Hepatocyte (in vitro differentiated cells): ENCODE measurements at places on chromosomes 13 and 19. TPM values are rescaled to one million over a fixed set of nuclear protein-coding genes. Genes with fewer than 3 reads are reported as not detected.

Gene ODAD3
- 1.4 and 1.9 TPM in 2 replicates for polyA plus RNA-seq

Gene LIM2
- not detected in 2 replicates for polyA plus RNA-seq

Gene SYNGR4
- 0.51 and 1.3 TPM in 2 replicates for polyA plus RNA-seq

Gene SPPL2B
- 87.7 and 135 TPM in 2 replicates for polyA plus RNA-seq
